Osteocyte (in vitro differentiated cells): ENCODE measurements at places on chromosomes 13 and 19. TPM values are rescaled to one million over a fixed set of nuclear protein-coding genes. Genes with fewer than 3 reads are reported as not detected.

Gene SYNGR4
- total RNA-seq = not detected in 2 replicates

Gene GARIN5A
- 1.8 and 2.0 TPM in 2 replicates for total RNA-seq

Gene SARS2
- total RNA-seq = 25.0 and 26.7 TPM in 2 replicates

Gene NLRP7
- not detected in 2 replicates for total RNA-seq

Gene NLRP5
- not detected in 2 replicates for total RNA-seq

Gene C13orf46
- total RNA-seq = 2.4 and 2.9 TPM in 2 replicates

Gene PSG2
- total RNA-seq = not detected in 2 replicates

Gene KLF1
- not detected in 2 replicates for total RNA-seq

Gene ZNF132
- total RNA-seq = 0.71 and 1.2 TPM in 2 replicates

Gene NLRP12
- not detected in 2 replicates for total RNA-seq

Gene IL17D
- total RNA-seq = 8.6 and 10.7 TPM in 2 replicates

Gene CYP2F1
- total RNA-seq = not detected in 2 replicates

Gene CYP4F2
- not detected in 2 replicates for total RNA-seq

Gene SEMA6B
- total RNA-seq = 5.8 and 6.2 TPM in 2 replicates

Gene TMEM255B
- 0.84 and 0.89 TPM in 2 replicates for total RNA-seq

Gene ADAMTS10
- total RNA-seq = 86.5 and 96.2 TPM in 2 replicates

Gene ATXN8OS
- total RNA-seq = not detected in 2 replicates

Gene NALCN
- total RNA-seq = 58.3 and 58.8 TPM in 2 replicates

Gene FPR2
- total RNA-seq = not detected in 2 replicates

Gene MEF2B
- 1.2 and 1.6 TPM in 2 replicates for total RNA-seq

Gene PRTN3
- not detected in 2 replicates for total RNA-seq

Gene CDKN2D
- total RNA-seq = 9.4 and 13.0 TPM in 2 replicates

Gene ZGLP1
- total RNA-seq = 6.8 and 7.6 TPM in 2 replicates

Gene ZNF738
- 6.9 and 7.1 TPM in 2 replicates for total RNA-seq

Gene GPR12
- total RNA-seq = not detected in 2 replicates

Gene LRRC4B
- 0.11 and 0.52 TPM in 2 replicates for total RNA-seq

Gene NKPD1
- total RNA-seq = 0.18 and 0.35 TPM in 2 replicates

Gene ZNF737
- total RNA-seq = 15.2 and 15.3 TPM in 2 replicates

Gene GIPR
- 0.81 and 1.3 TPM in 2 replicates for total RNA-seq

Gene FCER2
- total RNA-seq = not detected in 2 replicates

Gene ZNF112
- total RNA-seq = 7.8 and 8.8 TPM in 2 replicates
